ENCODE measurements at places on chromosomes 1 and 21.

DNA sequence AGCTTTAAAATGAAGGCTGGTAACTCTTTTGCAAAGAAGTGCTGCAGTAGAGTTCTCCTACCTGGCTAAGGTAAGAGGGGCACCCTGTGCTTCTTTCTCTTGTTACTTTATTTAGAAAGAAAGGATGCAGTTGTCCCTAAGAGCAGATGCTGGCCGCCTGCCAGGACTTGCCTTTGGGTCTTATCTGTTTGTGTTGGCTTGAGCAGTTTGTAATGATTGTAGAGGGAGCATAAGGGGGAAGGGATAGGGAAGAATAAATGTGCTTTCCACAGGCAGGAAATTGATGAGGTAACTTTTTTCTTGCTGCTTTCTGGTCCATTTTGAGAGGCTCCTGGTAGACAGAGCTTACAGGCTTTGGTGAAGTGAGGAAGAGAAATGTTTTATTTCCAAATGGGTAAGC is 229.6 kb downstream of the HHAT start:
- no peak for DNase-seq

DNA sequence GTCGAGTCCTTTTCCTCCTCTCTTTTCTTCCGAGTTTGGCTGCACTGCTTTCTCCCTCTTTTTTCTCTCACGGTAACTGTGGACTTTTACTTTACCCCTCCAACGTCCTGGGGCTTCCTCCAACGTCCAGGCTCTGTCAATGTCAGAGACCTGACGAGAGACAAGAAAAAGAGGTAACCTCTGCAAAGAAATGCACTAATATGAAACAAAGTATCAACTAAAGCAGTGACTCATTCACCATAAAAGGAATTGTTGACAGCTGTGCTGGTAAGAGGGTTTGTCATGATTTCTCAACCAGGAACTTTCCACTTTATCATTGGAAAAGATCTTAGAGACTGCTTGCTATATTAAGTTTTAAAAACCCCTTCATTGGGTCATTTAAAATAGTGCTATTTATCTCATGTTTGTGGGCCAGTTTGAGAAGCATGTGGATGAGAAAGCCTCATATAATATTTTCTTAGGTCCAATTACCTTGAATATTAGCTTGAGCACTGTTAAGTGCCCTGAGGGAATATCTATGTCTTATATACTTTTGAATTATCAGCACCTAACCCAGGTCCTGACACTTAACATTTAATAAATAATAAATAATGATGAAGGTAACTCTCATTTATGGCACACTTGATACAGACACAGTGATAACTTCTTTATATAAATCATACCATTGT is at the start of gene GBP2:
Gene GBP2 (minus strand): TSS at position 202 of the 668 bp plus-strand sequence. CDS start 4,148 bp downstream, outside the sequence.
- DNase-seq = no peak

DNA sequence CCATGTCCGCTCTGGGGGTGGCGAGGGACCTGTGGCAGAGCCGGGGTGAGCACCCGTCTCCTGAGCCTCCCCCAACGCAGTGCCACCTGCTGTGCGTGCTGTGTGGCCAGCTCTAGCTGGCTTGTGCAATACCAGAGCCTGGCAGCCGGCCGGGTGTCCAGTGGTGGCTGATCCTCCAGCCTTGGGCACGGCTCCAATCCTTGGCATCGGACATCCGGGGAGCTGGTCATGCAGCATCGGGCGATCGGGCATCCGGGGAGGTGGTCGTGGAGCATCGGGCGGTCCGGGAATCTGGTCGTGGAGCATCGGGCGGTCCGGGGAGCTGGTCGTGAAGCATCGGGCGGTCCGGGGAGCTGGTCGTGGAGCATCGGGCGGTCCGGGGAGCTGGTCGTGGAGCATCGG is 8.1 kb downstream of the SLX9 start:
- DNase-seq = no peak

DNA sequence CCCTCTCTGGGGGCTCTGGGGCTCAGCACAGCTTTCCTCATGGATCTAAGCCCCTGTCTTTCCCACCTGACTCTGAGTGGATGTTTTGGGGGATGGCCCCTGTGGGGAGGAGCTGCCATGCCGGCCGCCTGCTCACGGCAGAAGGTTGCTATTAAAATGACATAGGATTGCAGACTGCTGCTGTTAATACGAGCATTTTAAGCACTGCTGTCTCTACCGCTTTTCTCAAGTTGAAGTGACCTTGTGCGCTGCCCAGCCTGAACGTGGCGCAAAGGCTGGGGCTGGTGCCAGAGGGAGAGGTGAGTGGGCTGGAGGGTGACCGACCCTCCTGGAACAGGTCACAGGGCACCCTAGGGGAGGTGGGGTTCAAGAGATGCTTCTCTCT is 58.4 kb downstream of the DISP3 start:
- DNase-seq = no peak

- DNase-seq = no peak
These were observed 125.5 kb downstream of the CLEC20A start for GRCh38 chr1:178371235-178371634.

GRCh38 chr1:163346326-163346870 is 24.6 kb downstream of the NUF2 start:
- DNase-seq = no peak

DNA sequence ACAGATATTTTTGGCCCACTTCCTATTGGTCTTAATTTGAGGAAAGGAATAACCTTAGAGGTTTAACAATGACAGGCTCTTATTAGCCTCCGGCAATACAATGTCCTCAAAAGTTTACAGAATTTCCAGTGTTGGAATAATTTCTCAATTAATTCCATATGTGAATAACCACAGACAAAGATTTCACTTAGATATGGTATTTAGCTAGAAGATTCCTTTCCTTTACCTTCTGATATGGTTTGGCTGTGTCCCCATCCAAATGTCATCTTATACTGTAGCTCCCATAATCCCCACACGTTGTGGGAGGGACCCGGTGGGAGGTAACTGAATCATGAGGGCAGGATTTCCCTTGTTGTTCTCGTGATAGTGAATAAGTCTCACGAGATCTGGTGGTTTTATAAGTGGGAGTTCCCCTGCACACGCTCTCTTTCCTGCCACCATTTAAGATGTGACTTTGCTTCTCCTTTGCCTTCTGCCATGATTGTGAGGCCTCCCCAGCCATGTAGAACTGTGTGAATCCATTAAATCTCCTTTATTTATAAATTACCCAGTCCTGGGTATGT is 54.9 kb upstream of the RGS7 start:
- no peak for DNase-seq

- no peak for DNase-seq
These were observed 156.2 kb downstream of the RHOU start for GRCh38 chr1:228891272-228892034.

DNA sequence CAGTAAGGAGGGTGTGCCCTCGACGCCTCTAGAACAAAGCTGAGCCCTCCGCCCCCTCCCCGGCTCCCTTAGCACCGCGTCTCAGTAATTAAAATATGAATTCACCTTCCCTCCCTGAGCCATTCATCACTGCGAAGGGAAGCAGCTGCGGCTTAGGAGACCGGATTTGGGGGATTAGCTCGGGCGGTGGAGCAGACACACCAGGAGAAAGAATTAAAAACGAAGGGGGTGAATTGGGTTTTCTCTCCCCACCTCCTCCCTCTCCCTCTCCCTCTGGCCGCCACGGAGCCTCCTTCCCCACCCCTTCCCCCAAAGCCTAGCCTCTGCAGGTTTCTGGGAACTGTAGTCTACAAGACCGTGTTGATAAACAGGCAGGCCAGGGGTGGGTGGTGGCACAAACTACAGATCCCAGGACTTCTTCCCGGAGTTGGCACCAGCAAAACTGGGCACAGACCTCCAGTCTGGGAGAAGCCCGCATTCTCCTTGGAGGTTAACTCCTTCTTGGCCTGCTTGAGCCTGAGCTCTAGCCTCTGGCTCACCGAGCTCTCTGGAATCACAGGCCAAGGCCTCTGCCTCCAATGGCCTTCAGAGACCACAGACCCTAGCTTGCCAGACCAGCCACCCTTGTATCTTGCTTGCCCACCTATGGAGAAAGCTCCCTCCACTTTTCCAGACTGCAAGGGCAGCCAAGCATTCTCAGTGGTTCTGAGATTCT is 10.8 kb downstream of the BLACAT1 start:
- DNase-seq = peak; percentile 46

DNA sequence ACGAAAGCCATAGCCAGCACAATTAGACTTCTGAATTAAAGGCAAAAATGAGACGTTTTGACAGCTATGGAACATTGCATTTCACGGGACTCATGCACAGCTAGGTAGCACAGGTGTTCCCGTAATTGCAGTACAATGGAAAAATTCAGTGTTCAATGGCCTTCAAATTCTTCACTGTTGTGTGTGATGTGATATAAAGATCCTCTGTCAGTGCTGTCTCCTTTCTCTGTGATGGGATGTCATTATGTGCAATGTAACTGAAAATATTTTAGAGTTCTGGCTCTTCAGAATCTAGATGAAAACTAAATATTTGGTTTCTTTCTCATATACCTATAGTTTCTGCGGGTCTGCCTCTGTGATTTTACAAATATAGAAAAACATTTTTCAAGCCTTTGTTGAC is 1599.7 kb downstream of the MRPL39 start:
- no peak for DNase-seq

DNA sequence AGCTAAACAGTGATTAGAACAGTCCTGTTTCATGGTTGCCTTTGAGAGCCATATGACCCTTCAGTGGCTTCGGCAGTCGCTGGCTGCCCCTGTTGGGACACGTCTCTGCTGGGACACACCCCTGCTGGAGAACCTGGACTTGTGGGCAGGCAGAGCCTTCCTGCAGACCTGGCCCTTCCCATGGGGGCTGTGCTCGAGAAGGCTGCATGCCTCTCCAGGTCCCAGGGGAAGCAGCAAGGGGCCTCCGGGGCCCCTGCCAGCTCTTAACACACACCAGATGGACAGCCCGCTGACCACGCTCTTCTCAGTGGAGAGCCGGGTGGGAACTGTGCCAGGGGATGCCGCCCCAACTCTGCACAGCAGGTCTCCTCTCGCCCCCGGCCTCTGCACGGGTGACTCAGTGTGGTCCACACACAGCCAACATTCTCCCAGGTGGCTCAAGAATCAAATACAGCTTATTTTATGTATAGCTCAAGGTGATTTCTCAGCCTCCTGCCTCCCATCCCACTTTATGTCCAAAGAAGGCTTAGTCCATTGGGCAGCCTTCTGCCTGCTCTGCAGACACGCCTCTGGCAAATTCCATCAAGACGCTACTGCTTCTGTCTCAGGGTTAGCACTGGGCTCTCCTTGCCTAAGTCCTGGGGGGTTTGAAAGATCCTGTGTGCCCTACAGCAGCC is 450.8 kb downstream of the KIF26B start:
- DNase-seq = no peak

DNA sequence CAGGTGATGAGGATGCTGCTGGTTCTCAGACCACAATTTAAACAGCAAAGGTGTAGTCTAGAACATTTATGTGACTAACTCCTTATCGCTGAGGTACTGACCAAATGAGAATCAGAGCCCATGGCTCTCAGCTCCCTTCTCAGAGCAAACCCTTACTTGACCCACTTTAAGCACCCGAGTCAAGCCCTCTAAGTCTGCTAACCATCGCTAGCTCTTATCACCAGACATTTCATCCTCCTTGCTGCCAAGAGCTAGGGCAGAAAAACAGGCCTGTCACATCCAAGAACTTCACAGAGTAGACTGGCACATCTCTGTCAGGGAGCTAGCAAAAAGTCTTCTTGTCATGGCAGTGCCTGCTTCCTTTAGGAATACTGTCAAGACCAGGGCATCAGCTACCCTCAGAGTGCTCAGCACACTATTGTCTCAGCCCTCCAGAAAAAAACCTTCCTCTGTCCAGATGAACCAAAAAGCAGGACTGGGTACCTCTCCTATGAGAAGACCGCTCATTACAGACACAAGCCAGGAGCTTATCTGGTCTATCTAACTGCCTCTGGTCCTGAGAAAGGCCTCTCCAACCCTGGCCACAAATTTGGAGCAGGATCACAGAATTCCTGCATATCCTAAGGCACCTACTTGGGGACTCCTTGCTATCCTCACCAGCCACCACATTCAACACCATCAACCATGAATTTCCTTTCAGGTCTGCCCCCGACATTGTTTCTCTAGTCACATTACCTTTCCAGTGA is 26.2 kb downstream of the ERI3 start:
- DNase-seq = no peak

DNA sequence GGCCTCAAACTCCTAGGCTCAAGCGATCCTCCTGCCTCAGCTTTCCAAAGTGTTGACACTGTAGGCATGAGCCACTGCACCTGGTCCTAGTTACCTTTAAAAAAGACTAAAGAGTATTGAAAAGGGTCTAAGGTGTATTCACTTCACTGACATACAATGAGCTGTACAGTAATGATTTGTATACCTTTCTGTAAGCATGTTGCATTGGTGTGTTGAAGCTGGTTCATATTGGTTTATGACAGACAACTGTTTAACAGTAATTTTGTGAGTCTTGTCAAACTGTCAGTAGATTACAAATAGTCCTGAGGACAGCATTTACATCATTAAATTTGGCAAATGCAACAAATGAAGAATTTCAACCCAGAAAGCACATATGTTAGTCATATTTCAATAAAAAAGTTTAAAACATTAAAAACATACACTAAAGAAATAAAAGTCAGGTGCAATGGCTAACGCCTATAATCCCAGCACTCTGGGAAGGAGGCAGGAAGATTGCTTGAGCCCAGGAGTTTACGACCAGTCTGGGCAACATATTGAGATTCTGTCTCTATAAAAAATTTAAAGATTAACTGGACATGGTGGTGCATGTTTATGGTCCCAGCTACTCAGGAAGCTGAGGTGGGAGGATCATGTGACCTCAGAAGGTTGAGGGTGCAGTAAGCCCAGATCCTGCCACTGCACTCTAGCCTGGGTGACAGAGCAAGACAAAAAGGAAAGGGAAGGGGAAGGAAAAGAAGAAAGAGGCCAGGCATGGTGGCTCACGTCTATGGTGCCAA is 88.3 kb upstream of the HP1BP3 start:
- DNase-seq = no peak

- DNase-seq = no peak
These were observed 3.1 kb upstream of the PGBD5 start for GRCh38 chr1:230429067-230429735.

- no peak for DNase-seq
These were observed 44.1 kb downstream of the SMYD3 start for GRCh38 chr1:246462986-246463385.

DNA sequence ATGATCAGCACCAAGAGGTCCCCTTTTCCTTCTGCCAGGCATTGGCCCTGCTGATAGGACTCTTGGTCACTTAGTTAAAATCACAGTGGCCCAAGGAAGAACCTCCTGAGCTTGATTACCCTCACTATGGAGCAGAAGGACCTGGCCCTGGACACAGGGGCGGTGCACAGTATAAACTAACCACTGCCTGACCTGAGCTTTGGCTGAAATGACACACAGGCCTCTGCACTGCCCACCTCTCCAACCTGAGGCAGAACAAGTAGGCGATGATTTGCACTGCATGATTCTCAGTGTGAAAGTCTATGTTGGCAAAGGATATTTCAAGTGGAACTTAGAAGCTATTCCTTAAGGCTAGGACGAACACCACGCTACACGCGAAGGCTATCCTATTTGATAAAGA is 48.5 kb downstream of the CAPN2 start:
- no peak for DNase-seq

GRCh38 chr1:99645203-99645602 is 710 bp upstream of the PALMD start:
- no peak for DNase-seq

DNA sequence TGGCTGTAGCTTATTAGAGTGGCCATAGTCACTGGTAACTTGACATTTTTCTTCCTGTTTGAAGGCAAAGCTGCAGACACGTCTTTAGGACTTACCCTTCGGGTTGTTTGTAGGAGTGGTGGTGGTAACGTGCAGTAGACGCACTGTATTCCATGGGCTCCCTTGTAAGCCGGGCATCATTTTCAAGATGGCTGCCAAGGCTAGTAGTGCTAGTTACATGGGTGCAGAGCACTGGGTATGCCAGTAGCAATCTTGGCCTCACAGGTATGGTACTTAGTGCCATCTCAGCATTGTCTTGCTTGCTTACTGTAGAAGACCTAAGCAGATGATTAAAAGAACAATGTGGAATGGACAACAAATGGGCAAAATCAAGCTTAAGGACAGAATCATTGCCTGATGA is 1.9 kb downstream of the YBX1 start:
- DNase-seq = no peak

Measured in thoracic aorta (tissue), 2 donors.